Fibroblast of villous mesenchyme (primary cell): ENCODE measurements at places on chromosomes 4 and X. TPM values are rescaled to one million over a fixed set of nuclear protein-coding genes. Genes with fewer than 3 reads are reported as not detected.

The JCHAIN gene
- total RNA-seq: 0.64 and 2.6 TPM in 2 replicates

The CCKAR gene
- total RNA-seq: 0.43 TPM in 1 of 2 replicates, not detected in the other

The USP17L17 gene
- total RNA-seq: not detected in 2 replicates

DNA sequence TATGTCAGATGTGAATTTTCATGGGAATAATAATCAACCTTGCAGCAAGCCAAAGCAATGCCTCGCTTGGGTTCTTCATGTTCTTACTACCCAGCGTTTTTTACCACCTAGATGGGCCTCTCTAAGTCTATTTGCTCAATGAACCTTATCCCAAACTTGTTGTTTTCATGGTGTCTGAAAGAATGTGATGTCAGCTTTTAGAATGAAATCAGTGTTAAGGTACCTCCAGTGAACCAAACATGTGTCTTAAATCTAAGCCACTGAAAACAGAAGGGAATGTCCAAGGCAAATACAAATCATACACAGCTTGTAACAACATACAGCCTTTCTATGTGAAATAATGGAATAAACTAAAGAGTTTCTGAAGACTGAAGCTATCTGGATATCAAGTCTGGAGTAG, 6.7 kb downstream of the EPGN start:
- no peak for DNase-seq
